CD4-positive, CD25-positive, alpha-beta regulatory T cell (primary cell): ENCODE measurements at places on chromosomes 5 and 9. TPM values are rescaled to one million over a fixed set of nuclear protein-coding genes. Genes with fewer than 3 reads are reported as not detected.

Gene HTR4
- not detected for polyA plus RNA-seq

Gene KLHL9
- polyA plus RNA-seq: 19.1 TPM

Gene ECSCR
- polyA plus RNA-seq: 1.6 TPM

Gene RNF14
- polyA plus RNA-seq: 50.8 TPM

Gene CXXC5
- polyA plus RNA-seq: 8.0 TPM

Gene SHISAL2B
- not detected for polyA plus RNA-seq

Gene IFNA21
- polyA plus RNA-seq: not detected

Gene RNF38
- polyA plus RNA-seq: 22.8 TPM

Gene DNAI1
- not detected for polyA plus RNA-seq

Gene AK8
- not detected for polyA plus RNA-seq

Gene DAP
- 55.3 TPM for polyA plus RNA-seq

Gene NMUR2
- not detected for polyA plus RNA-seq

Gene CARD6
- polyA plus RNA-seq: 5.6 TPM

Gene CD72
- 1.1 TPM for polyA plus RNA-seq

Gene TAF11L5
- not detected for polyA plus RNA-seq

Gene CMYA5
- not detected for polyA plus RNA-seq

Gene CNTNAP3
- polyA plus RNA-seq: not detected

Gene ADAMTSL1
- not detected for polyA plus RNA-seq

Gene PTPRD
- polyA plus RNA-seq: not detected

Gene PKD2L2
- 0.51 TPM for polyA plus RNA-seq

Gene STK32A
- polyA plus RNA-seq: not detected

Gene BARHL1
- polyA plus RNA-seq: not detected

Gene PLEKHG4B
- not detected for polyA plus RNA-seq

Gene RAD50
- 12.5 TPM for polyA plus RNA-seq

Gene PCDHGA3
- not detected for polyA plus RNA-seq

Gene FOXI1
- polyA plus RNA-seq: not detected

Gene LECT2
- not detected for polyA plus RNA-seq

Gene CNTNAP3B
- not detected for polyA plus RNA-seq
